ENCODE measurements at places on chromosomes 2 and 18. TPM values are rescaled to one million over a fixed set of nuclear protein-coding genes. Genes with fewer than 3 reads are reported as not detected.

RBM44 gene
- total RNA-seq, result 1.1 TPM

IL36A gene
- total RNA-seq, result not detected

SLC4A5 gene
- total RNA-seq, result 4.1 TPM

DNA sequence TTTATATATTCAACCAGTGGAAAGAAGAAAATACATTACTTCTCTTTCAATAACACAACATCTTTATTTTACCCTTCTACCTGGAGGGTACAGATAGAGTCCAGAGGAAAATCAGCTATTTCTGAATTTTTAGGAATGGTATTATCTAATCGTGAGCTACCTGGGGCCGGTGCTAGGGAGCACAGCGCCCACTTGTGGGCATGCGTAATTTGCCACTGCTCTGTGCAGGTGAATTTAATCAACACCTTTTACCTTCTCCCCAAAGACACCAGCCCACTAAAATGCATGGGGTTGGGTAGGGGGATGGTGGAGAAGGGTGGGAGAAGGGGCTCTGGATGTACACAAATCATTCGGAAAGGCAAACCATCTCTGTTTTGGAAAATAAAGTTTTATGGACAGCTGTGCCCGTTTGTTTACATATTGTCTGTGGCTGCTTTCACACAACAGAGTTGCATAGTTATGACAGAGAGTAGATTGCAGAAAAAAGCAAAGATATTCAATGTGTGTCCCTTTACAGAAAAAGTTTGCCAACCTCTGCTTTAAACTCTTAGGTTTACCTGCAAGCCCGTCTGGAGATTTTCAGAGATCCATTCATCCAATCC, 51.5 kb upstream of the DCC start:
- DNase-seq, result no peak
- no peak overlapping the region for H3K27ac ChIP-seq
- no peaks in the 10 kb centered on the region for H3K4me1 ChIP-seq

THSD7B gene
- 0.18 TPM for total RNA-seq

All from suprapubic skin (tissue), 4 donors.